ENCODE measurements at places on chromosomes 6 and 20.

DNA sequence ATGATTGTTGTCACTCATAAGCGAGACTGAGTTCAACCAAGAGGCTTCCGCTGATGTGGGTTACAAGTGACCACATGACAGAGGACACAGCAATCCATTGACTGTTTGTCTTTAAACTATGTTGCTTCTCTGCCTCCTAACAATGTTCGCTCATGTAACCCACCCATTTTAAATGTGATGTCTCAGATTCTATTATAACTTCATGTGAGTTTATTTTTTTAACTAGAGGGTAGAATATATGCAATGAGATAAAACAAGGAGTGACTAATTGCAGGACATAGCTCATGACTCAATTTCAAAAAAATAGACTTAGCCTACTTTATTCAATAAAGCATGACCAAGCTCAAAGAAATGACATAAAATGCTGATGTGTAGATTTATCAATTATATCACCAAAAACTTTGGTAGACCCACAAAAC lies 119.2 kb upstream of the SASH1 start:
- peak; percentile 67 for DNase-seq

- no peak for DNase-seq
Measured at GRCh38 chr6:159862103-159862502, 28.7 kb upstream of the MAS1 start.

DNA sequence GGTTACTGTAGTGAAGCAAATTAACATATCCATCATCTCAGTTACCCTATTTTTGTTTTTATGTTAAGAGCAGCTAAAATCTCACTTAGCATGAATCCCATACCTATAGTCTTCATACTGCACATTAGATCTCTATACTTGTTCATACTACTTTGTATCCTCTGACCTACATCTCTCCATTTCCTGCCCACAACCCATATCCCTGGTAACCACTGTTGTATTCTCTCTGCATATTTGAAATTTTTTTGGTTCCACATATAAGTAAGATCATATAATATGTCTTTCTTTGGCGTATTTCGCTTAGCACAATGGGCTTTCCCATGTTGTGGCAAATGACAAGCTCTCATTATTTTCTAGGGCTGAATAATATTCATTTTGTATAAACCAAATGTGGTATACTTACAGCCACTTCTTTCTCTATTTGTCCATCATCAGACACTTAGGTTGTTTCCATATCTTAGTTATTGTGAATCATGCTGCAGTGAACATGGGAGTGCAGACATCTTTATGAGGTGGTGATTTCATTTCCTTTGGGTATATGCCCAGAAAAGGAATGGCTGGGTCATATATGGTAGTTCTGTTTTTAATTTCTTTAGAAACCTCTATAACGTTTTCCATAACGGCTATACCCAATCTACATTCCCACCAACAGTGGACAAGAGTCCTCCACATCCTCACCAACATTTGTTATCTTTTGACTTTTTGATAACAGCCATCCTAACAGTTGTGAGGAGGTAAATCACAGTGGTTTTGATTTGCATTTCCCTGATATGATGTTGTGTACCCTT lies 39.8 kb downstream of the BACH2 start:
- DNase-seq: peak; percentile 95

DNA sequence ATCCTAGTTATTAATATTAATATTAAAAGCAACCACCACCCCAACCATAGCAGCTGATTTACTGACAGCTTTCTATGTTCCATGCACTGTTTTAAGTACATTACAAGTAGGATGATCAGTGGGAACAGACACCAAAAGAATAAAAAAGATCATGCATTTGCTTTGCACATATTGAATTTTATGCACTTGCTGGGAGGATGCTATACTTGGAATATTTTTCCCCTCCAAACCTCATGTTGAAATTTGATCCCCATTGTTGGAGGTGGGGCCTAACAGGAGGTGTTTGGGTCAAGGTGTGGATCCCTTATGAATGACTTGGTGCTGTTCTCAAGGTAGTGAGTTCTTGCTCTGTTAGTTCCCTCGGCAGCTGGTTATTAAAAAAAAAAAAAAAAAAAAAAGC lies 178.9 kb upstream of the MYLIP start:
- no peak for DNase-seq

- no peak for DNase-seq
Measured at GRCh38 chr20:52971498-52972189, 514 bp upstream of the TSHZ2 start.

DNA sequence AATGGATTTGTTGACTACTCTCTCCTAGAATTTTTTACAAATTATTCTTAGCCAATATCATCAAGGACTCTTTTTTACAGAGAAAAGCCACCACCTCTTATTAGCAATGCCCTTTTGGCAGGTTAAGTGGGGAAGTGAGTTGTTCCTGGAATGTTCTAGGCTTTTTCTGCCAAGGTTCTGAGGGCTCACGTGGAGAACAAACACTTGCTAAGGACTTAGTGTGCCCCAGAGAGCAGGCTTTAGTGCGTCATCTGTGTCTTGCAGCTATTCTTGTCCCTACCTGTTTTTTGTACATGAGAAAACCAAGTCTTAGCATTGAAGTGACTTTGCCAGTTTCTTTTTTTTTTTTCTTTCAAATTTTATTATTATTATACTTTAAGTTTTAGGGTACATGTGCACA lies 33.5 kb downstream of the CFAP61 start:
- DNase-seq: no peak

DNA sequence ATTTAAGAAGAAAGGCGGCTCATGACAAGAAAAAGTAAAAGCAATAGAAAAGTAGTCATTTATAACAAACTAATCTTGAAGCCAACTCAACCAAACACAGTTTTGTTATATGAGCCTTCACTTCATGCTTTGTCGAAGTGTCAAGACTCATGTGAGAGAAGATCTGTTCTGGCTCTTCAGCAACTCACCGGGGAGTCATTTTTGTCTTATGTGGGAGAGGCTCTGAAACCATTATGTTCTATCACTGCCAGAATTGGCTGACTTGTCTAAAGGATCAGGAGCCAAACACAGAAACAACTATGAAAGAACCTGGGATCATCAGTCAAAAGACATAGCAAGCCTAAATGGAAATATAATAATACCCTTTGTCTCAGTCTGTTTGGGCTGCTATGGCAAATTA lies 105.2 kb downstream of the CDK19 start:
- DNase-seq: no peak

GRCh38 chr6:7246401-7247178 lies 66.4 kb downstream of the SSR1 start:
- no peak for DNase-seq

DNA sequence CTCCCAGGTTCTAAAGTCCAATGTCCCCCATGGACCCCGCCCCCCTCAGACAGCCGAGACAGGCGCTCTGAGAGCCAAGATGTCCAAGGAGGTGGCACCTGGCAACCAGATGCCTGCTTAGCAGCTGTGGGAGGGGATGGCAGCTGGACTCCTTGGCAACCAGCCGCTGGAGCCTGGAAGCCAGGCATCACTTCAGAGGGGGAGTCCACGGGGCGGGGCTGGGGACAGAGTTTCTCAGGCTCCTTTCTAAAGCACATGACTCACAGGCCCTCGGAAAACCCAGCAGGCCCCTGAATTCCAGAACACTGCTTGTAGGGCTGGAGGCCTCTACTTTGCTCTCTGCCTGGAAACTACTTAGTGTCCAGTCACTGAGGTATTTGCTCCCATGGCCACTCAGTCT lies 51.5 kb downstream of the PREX1 start:
- DNase-seq: peak; percentile 84

DNA sequence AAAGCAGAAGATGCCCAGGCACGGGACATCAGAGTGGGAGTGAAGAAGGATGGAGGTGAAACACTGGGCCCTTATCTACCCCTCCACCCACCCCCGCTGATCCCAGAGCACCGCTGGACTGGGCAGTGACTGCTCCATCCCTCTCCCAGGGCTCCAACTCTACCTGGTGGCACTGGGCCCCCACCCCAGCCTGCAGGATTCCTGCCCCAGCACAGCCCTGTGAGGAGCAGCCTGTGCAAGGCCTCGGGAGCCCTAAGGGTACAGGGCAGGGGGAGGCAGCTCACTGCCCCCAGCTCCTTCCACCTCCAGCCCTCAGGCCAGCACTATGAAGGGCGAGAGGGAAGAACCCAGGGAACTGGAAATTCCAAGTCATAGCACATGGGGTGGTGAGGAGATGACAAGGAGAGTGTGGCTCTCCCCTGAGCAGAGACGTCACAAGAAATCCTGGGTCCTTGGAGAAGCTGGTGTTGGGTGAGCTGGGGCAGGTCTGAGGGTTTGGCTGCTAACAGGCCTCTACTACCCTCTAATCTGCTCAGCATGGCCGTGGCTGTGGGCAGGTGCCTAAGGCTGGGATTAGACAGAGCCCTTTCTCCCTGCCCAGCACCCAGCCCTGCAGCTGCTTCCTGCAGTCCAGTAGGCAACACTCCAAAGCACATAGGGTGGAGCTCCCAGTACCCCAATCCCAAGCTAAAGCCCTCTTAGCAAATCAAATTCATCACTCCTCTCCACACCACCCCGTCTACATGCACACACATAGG lies 3.5 kb downstream of the CST3 start:
- DNase-seq: no peak

All from fibroblast of skin of right quadriceps (primary cell).